ENCODE measurements at places on chromosomes 16 and 17.

DNA sequence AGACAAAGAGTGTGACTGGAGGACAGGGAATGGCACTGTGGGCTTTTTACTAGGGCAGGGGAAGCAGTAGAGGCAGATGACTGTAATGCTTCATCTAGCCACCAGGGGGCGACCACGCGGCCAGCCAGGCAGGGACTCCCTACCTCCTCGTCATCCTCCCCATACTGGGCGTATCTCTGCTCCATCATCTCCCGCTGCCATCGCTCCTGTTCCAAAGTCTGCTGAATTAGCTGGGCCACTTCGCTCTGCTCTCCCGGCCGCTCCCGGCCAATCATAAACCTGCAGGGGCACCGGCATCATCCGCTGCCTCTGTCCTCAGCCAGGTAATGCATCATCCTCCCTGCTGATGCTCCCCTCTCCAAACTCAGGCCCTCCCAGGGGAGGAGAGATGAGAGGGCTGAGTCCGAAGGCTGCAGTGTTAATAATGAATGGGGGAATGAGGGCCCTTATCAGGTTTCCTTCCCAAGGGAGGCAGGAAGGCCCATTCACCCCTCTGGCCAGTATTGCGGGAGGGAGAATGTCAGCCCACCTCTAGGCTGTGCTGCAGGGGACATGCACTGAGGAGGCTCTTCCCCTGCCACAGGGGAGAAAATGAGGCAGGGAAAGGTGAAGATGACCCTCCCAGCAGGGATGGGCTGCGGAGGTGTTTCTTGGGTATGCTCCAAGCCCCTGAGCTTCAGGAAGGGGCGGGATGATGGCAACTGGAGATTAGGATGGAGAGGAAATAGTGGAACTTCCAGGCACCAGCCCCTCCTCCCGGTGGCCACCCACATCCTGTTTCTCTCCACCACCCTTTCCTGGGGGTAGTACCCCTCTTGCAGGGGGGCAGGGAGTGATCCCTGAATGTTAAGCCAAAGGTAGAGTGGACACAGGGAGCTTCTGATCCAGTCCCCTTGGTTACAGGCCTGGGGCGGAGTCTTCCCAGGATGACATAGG, 10.3 kb upstream of the SAMD14 start:
- peak; percentile 89 for DNase-seq

GRCh38 chr16:2183671-2184070, 12.7 kb downstream of the CASKIN1 start:
- DNase-seq: no peak

- no peak for DNase-seq
Observed at GRCh38 chr17:82006468-82007227, 16.0 kb downstream of the CENPX start.

DNA sequence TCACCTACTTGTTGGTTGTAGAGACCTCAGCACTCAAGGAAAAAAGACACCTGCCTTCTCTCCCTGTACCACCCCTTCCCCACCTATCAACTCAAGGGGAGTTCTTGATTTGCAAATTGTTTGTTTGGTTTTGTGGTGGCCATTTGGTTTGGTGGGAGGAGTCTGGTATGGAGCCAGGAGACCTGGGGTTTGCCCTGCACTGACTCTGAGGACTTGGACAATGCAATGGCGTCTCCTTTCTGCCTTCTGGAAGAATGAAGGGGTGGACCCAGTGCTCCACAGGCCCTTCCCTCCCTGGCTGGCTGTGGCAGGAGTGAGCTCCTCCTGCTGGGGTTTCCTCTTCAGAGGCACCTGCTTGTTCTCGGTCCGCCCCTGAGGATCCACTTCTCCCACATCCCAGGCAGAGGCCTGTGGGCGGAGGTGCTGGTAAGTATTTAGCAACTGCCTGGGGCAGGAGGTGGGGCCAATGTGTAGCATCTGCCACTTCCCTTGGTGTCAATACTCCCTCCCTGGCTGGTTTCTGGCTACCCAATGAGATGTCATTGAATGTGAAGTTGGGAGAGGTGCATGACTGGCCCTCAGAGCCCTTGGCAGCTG, 164.5 kb downstream of the NTN1 start:
- DNase-seq: no peak

DNA sequence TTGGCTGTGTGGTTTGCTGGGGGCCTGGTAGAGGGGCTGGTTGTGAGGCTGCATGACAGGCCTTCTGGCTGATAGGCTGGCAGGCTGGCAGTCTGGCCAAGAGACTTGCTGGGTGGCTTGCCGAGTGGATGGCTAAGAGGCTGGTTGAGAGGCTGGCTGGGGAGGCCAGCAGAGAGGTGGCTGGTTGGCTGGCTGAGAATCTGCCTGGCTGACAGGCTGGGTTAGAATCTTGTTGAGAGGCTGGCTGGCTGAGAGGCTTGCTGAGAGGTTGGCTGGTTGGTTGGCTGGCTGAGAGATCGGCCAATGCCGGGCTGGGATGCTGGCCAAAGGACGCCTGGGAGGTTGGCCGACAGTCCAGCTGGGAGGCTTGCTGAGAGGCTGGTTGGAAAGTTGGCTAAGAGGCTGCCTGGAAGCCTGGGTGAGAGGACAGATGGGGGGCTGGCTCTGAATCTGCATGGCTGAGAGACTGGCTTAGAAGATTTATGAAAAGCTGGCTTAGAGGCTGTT, 35.9 kb upstream of the ACSM2B start:
- no peak for DNase-seq

DNA sequence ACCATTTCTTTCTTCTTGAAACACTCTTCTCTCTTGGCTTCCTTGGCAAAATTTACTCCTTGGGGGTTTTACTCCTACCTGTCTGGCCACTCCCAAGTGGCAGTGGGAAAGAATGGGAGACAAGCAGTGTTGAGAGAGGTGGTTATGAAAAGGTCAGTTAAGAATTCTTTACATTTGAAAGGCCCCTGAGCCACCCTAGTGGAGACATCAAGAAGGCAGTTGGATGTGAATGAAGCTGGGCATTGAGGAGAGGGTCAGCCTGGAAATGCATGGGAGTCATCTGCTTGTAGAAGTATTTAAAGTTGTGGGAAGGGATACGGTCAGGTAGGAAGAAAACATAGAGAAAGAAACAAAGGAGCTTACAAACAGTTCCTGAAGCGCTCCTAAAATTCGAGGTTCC, 42.3 kb upstream of the CCNF start:
- DNase-seq: no peak

GRCh38 chr17:65918500-65918899, 273.4 kb downstream of the CEP112 start:
- no peak for DNase-seq

DNA sequence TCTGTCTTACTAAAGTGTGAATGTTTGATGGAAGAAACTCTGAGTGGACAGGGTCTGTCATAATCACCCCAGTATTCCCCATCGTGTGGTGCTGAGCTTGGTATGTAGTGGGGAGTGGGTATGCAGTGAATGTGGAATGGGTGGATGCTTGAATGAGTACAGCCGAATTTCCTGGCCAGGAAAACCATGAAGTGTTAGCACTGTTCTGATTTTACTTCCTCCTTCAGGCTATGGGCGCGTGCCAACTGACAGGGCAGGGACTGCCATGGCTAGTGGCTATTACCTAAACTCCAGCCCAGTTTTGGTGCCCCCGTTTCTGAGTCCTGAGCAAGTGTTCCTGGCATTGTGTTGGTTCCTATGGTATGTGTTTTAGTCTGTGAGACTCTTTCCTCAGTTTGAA, 48.6 kb downstream of the PRKCA start:
- DNase-seq: no peak

GRCh38 chr17:32940706-32941390, 12.9 kb downstream of the TMEM98 start:
- no peak for DNase-seq

GRCh38 chr16:27109666-27110523, 43.2 kb downstream of the C16orf82 start:
- peak; percentile 86 for DNase-seq

GRCh38 chr17:71109697-71110096, 940.4 kb downstream of the KCNJ2 start:
- no peak for DNase-seq

DNA sequence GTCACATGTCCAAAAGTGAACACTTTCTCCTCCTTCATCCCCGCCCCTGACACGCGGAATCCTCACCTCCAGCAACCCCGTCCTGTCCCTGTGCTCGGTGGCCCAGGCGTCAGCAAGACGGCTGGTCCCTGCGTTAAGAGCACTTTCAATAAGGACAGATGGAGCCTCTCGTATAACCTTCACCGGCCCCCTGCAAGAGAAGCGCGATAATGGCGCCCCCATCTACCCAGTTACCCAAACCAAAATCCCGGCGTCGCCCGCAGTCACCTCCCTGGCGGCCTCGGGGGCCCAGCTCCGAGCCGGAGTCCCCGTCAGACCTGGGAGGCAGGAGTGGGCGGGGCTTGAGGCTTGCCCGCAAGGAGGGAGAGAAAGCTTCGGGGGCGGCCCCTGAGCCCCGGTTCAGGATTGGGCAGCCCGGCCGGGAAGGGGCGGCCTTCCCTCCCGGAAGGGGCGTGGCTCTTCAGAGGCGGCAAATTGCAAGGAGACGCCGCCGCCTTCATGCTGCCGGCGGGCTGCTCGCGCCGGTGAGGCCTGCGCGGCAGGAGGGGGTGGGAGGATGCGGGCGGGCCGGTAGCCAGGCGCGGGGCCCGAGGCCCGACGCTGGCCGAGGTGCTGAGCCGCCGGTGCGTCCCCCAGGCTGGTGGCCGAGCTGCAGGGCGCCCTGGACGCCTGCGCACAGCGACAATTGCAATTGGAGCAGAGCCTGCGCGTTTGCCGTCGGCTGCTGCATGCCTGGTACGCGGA, at the start of gene TEDC2:
TSS of gene TEDC2 (plus strand) at position 463 of the 744 bp plus-strand sequence. CDS start at position 499, 36 bp downstream.
- DNase-seq: peak; percentile 98

DNA sequence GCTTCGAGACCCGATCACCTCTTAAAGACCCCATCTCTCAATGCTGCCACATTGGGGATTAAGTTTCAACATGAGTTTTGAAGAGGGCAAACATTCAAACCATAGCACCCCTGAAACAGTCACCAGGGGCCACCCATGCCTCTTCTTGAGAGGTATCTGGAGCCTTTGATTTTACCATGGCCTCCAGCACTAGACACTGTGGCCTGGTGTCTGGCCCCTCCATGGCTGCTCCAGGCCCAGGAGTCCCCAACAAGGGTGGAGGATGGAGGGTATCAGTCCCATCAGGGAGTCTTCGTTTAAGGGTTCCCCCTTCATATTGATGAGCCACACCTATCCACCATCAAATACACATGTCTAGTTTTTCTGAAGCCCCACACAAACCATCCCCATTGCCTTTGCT, 66.5 kb upstream of the CDH5 start:
- no peak for DNase-seq

All from activated CD4-positive, alpha-beta memory T cell treated with anti-CD3 and anti-CD28 coated beads for 36 hours (primary cell).